Type B pancreatic cell (in vitro differentiated cells): ENCODE measurements at places on chromosomes 7 and 10. TPM values are rescaled to one million over a fixed set of nuclear protein-coding genes. Genes with fewer than 3 reads are reported as not detected.

The XRCC2 gene
- total RNA-seq = 5.5 and 16.3 TPM in 2 replicates

The NPTX2 gene
- 14.2 and 24.6 TPM in 2 replicates for total RNA-seq

The TCAF2 gene
- 3.5 and 9.3 TPM in 2 replicates for total RNA-seq

The ZMYND11 gene
- total RNA-seq = 47.5 and 58.7 TPM in 2 replicates

The PPP1R3A gene
- not detected in 2 replicates for total RNA-seq

The OPN1SW gene
- not detected in 2 replicates for total RNA-seq

The PTPN20 gene
- 0.74 TPM in 1 of 2 replicates, not detected in the other for total RNA-seq

GRCh38 chr7:226281-226895 lies 34.0 kb downstream of the FAM20C start:
- no peak for DNase-seq

- DNase-seq = no peak
Observed at GRCh38 chr10:63421591-63421990, 44.2 kb downstream of the JMJD1C start.

DNA sequence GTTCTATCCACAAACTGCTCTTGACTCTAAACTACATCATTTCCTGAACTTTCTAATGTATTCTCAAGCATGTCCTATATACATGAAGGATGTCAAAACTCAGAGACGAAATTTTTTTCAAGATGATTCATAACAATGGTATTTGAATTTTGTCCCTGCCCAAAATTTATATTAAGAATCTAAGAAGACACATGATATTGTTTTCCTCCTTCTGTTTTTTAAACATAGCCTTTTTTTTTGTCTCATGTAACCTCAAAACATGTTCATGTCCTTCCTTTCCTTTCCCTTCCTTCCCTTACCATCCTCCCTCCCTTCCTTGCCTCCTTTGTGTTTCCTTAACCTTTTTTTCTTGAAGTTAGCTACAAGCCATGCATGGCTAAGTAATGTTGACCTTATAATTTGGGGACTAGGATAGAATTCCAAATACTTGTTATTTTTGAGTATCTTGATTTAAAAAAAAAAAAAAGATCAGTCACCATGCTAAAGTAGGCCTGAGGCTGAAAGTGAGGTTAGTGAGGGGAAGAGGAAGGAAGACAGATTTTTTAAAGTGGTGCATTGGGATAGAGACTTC lies 163.0 kb downstream of the SUGCT start:
- DNase-seq = no peak

DNA sequence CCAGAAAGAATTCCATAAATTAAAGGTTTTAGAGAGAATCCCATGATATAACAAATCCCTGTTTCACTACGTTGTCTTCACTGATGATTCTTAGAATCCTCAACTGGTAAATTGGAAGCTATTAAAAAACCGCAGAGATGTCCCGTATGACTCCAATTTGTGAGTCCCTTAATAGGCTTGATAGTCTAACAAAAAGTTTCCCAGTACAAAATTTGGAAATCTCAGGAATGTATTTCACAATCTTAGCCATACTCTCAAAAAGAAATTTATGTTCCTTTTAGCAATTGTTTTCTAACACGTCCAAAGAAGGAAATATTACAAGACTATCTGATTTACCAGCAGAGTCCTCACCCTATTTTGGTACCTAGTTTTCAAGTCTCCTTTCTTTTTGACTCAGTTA lies 2.5 kb downstream of the TES start:
- DNase-seq = no peak

GRCh38 chr10:27949528-27950241 lies 49.2 kb downstream of the ODAD2 start:
- DNase-seq = no peak

DNA sequence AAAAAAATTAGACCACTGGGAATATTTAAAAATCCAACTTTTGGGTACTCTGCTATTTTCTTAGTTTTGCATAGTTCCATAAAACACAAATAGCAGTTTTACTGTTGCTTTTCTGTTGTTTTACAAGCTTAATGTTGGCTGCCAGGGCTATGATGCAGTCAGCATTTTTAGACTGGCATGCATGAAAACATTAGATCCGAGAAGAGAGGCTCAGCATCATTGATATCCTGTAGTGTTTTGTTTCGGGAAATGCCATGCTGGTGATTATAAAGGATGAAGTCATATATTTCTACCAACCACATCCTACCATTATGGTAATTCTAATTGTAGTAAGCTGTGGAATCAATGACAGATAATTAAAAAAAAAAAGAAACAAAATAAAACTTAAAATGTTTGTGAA lies 104.6 kb downstream of the MBL2 start:
- DNase-seq = no peak

DNA sequence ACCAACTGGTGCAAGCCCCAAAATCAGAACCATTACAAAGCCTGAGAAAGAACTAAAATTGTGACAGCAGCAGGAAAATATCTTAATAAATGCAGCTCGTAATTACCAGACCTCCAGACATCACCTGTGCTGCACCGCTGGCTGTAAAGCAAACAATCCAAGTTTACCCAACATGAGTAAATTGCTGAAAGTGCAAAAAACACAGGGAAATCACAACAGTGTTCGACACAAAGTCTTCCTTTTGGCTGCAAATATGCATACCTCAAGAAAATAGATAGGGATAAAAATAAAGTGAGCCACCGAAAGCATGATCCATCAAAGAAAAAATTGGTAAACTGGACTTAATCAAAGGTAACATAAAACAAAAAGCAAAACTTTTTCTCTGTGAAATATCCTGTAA lies 101.7 kb downstream of the SLC16A9 start:
- DNase-seq = no peak
